ENCODE measurements at places on chromosomes 7 and 10. TPM values are rescaled to one million over a fixed set of nuclear protein-coding genes. Genes with fewer than 3 reads are reported as not detected.

DNA sequence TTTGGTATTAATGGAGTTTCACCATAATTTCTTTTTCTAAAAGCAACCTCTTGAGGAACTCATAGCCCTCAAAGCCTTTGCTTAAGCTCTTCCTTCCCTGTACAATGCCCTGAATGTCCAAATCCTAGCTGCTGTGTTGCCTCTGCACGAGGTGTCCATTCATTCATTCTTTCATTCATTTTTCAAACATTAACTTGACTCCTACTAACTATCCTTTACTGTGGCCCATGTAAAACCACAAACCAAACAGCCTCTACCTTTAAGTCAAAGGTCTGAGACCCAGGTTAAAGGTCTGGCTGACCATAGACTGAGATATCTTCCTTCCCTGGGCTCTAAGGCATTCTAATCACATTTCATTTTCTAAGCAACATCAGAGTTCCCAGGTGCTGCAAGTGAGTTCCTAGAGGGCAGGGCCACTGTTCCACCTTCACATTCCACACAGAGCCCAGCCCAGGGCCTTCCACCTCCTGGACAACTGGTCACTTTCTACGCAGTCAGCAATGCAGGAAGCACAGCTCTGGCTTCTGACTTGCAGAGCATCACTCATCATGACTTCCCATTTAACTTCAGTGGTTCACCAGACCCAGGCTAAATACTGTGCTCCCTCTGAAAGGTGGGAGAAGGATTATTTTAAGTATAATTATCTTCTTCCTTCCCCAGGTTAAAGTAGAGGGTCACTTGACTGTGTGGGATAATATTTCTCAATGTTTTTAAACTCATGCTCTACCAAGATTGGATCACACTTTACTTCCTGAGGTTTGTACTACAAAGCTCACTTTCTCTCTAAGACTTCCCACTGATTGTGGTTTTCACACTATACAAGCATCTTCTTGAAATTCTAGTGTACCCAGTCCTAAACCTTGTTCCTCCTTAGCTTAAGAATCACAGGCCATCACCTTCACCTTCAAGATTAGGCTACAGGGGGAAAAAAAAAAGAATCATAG, 19.1 kb downstream of the ATXN7L1 start:
- DNase-seq = no peak

PAPOLB gene
- total RNA-seq = not detected

DNA sequence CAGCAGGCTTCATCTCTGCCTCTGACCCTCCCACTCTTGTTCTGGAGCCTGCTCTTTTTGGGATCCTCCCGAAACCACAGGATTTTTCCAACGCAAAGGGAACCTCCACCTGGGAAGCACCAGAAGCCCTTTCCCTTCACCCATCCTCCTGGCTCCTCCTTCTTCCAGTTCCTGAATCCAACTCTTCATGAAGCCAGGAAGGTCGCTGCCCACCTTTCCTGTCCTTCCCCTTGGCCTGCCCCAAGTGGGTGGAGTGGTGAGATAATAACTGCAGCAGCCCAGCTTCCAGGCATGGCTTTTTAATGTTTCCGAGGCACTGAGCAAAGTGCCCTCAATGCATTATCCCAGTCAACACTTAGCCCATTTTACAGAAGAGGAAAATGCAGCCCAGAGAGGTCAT, 70.8 kb upstream of the EEPD1 start:
- DNase-seq = no peak

- DNase-seq = no peak
Observed at GRCh38 chr7:17554341-17555015, 256.0 kb downstream of the AHR start.

DNA sequence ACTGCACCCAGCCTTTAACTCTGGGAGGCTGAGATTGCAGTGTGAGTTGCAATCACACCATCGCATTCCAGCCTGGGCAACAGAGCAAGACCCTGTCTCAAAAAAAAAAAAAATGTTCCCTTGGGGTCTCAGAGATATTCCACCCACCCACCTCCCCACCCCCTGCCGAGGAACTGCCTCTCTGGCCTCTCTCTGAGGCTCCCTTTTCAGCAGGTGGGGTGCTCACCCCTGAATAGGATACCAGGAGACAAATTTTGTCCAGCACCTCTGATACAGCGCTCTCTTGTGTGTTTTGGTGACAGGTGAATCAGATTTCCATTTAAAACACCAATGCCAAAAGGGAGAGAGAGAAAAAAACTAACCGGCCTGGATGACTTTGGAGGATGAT, 92.6 kb upstream of the KIF5B start:
- DNase-seq = no peak

DNA sequence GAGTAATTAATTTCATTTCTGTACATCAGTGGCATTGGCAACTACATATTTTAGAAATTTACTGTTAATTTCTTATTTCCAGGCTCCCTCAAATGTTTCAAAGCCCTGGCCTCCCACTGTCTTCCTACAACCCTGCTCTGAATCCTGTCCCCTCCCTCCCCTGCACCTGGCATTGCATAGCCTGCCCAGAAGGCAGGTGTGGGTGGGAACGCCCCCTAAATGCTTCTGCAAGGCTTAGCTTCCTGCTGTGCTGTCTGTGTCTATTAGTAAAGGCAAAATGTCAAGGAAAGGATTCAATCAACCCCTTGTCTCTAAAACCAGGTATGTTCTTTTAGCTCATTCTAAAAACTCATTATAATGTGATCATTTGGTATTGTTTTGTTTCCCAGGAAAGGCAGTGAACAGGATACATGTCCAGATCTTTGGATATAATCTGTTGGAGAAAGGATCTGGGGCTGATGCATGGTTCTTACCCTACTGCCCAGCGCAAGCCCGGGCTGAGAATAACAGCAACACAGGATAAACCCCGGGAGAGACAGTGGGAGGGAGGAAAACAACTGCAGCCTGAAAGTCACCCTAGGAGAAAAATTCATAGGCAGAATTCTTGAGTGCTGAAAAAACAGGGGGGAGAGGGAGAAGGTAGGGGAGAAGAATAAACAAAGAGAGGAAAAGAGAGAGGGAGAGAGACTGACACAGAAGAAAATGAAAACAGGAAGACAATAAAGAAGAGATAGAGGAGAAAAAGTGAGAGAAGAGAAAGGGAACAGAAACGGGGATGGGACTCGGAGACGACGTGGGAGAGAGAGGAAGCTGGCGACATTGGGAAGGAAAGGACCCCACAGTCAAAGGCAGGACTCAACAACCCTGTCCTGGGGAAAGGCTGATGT, 589 bp downstream of the ZNF488 start:
- no peak for DNase-seq

PLOD3 gene
- 75.4 TPM for total RNA-seq

DNA sequence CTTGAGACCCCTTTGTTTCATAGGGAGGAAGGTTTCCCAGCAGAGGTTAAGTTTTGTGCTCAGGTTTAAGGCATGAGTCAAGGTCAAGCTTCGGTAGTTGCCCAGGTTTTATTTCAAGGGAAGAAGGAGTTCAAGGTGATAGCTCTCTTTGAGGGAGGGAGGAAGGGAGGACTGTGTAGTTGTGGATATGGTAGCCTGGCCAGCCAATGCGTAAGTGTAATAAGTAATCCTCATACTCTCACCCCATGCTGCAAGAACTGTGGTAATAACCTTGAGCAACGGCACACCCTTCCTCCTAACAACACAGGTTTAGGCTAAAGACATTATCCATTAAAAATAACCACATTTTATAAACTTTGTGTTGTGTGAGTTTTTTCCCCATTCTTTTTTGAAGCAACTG, 478.9 kb downstream of the KCNMA1 start:
- no peak for DNase-seq

DNA sequence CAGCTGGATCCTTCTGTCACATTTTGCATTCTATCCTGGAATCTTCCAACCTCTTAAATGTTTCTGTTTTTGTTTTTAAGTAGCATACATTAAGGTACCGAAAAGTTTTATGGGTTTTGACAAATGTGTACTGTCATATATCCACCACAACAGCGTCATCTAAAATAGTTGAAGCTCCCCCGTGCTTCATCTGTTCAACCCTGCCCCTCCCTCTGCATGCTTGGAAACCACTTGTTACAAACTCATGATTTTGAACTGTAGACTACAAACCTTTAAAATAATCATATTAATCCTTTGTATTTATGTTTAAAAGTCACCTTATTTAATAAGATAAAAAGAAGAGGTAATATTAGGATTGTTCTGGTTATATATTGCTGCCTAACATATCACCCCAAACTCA, 182.8 kb upstream of the SMIM30 start:
- DNase-seq = no peak

OR2A42 gene
- 4.1 TPM for total RNA-seq

GRCh38 chr7:82926477-82926876, 236.2 kb downstream of the PCLO start:
- DNase-seq = no peak
